ENCODE measurements at places on chromosomes 7 and 10.

DNA sequence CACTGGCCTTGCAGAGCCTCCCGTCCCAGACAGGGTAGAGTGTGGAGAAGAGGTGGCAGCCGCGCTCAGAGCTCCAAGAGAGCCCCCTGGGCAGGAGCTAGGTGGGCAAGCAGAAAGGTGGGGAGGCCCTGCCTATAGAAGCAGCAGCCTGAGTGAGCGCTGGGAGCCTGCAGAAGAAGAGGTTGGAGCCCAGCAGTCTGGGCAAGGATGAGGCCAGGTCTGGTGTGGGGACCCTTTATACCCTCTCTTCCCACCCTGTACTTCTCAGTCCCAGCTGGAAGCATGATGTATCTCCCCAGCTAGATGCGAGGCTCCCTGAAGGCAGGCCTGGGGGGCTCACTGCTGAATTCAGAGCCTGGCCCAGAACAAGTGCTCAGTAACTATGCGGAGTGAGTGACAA, 44.5 kb upstream of the ZMIZ1 start:
- no peak for DNase-seq

DNA sequence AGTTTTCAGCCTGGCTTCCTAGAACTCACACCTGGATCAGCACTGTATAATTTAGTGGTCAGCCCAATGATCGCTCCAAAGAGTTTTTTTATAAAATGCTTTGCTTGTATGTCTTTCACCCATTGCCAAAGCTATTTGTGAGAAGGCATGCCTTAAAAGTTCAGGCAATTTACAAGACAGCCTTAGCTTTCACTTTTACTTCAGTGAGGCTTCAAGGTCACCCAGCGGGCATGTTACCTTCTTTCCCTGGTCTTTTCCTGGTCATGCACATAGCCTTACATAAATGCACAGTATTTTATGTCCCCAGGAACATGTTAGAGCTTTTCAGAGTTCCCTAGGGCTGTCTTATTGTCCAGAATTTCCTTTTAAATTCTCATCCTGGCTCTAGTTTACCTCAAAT, 179.9 kb upstream of the TMEM72 start:
- DNase-seq: no peak

DNA sequence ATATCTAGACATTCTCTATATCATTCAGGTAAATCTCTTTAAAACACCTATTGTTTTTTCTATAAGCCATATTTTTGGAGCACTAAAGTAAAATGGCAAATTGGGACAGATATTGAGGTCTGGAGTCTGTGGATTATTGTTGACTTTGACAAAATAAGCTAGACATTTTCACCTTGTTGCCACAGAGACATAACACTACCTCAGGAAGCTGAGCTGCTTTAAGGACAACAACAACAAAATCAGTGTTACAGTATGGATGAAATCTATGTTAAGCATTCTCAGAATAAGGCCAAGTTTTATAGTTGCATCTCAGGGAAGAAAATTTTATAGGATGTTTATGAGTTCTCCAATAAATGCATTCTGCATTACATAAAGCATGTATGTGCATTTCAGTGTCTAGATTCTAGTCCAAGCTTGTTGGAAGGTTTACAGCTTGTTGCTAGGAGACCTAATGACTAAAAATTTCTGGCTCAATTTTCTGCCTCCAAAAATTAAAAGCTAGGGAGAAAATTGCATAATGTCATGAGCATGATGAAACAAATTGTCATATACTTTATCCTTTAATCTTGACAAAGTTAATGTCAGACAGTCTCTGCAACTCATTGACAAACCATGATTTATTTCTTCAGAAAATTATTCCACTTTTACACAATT, 18.3 kb downstream of the LIPM start:
- DNase-seq: no peak

GRCh38 chr7:130379019-130379418, 1.3 kb upstream of the CPA1 start:
- no peak for DNase-seq

DNA sequence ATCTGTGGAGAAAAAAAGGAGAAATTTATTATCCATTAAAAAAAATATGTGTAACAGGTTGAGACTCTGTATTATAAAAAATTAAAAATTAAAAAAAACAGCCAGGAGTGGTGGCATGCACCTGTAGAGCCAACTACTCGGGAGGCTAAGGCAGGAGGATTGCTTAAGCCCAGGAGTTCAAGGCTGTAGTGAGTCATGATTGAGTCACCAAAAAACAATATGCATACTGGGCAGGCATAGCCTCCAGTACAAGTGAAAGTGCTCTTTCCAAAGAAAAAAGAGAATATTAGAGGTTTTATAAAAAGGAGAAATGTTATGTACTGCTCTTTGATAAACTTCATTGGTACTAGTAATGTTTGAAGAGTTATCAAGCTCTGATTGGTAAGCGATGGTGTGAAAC, 647.1 kb upstream of the ZWINT start:
- DNase-seq: no peak

DNA sequence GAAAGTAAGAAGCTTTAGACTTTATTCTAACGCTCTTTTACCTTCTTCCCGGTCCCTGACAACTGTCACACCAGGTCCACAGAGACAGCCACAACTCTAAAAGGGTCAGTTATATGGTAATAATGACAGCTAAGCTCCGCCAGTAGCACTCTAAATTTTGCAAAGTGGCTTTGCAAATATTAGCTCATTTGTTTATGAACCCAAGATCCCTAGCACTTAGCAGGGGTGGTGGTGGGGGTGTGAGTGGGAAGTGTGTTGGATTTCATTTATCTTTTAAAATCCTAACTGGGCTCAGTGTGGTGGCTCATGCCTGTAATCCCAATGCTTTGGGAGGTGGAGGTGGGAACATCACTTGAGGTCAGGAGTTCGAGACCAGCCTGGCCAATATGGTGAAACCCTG, 34.8 kb upstream of the SDK1 start:
- no peak for DNase-seq

DNA sequence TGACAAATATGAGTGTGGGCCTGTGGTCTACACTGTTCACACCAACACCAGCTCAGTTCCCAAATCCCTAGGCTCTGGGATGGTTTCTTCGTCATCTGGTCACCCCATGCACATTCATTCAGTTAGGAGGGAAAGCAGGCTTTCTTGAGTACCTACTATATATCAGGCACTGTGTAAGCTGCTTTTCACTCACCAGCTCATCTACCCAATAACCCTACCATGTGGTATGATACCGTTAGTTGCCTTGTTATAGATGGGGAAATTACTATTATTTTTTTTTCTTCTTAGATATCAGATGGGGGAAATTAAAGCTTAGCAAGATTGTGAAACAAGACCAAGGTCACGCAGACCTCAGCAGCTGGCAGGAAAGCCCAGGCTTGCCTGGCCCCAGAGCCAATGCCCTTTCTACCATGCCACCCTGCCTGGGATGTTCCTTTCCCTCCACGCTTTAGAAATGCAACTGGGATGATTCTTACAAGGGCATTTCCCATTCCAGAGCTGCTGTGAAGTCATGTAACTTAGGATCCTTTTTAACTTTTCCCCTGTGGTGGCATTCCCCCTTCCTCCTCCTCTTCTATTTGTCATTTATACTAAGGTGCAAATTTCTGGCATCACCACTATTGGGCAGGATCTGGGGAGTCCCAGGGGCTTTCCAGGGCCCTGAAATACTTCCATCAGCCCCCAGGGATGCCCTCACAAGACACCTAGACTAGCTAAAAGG, 93.1 kb upstream of the EFCAB10 start:
- no peak for DNase-seq

Data from T-helper 17 cell (primary cell).